ENCODE measurements at places on chromosomes 2 and 18.

DNA sequence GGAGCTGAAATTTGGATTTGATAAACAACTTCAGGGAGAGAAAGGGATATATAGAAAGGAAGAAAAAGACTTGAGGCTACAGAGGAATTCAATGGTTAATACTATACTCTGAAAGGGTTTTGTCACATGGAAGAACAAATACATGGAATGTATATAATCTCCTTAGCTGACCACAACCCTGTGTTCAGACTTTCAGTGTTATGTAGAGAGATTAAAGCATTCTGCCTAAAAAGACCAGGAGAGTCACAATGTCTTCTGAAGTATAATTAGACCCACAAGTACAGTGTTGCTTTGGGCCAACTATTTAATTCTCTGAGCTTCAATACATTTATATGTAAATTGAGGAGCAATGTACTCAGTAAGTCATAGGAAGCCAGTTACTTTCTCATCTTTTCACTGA lies 123.8 kb upstream of the FSHR start:
- no peak for DNase-seq

DNA sequence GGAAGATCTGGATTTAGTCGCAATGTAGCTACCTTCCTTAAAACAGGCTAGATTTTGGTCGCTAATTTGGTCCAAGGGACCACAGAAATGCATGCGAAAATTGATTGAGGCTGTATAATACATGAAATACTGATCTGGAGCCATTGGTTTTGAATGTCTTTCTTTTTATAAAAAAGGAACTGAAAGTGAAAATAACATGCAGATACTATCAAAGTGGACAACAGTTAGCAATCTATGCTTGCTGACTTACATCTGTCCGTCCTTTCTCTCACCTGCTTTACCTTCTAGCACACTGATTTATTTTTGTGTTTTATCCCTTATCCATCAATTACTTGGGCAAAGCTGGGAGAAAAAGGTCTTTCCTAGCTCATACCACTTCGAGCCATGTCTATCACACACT lies 1459.8 kb upstream of the ACVR2A start:
- no peak for DNase-seq

DNA sequence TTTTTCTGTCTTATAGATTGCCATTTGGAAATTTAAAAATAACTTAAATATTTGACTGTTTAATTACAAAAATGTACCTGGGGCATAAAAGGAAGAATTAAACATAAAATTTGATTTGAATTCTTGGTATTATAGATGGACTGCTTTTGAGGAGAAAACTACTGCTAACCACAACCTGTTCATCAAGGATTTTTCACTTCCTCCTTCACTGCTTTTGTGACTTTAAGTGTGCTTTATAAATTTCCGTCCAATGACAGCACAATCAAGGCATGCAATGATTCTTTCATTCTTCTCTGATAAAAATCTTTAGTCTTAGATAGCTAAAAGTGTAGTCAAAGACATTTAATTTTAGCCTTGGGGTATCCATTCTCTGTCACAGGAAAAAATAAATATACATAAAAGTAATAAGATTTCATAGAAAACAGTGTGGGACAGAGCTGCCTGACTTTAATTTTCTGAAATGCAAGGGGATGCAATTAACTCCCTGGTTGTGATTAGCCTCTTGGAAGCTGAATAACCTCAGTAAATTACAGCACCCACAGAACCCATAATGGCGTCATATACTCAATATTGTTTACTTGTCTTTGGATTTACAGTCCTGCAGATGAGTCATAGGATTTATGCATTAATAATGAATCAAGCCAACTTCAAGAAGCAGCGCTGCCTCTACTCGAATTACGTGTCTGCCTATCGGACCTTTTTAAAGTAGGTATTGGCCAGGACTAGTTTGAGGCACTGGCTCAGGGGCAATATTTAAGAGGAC lies 587.9 kb downstream of the NRXN1 start:
- no peak for DNase-seq

- no peak for DNase-seq
These were observed 9.8 kb upstream of the EFR3B start for GRCh38 chr2:25032094-25032493.

GRCh38 chr2:234747032-234747431 lies 204.8 kb upstream of the SH3BP4 start:
- DNase-seq, result no peak

DNA sequence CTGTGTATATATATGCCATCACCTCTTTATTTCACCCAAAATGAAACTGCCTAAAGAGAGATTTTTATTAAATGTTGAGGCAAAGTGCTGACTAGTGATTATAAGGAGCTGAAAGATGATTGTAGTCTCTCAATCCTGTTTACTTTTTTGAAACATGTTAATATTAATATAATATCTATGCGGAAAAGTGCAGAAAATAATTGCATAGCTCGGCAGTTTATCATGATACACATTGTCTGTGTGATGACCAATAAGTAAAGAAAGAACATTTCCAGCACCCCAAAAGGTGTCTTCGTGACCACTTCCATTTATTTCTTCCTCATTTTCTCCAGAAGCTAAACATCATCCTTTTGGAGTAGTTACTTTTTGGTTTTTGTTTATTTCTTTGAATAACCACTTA lies 99.0 kb downstream of the BIRC6 start:
- no peak for DNase-seq

- no peak for DNase-seq
These were observed 1026.2 kb upstream of the ZEB2 start for GRCh38 chr2:145546091-145546490.

DNA sequence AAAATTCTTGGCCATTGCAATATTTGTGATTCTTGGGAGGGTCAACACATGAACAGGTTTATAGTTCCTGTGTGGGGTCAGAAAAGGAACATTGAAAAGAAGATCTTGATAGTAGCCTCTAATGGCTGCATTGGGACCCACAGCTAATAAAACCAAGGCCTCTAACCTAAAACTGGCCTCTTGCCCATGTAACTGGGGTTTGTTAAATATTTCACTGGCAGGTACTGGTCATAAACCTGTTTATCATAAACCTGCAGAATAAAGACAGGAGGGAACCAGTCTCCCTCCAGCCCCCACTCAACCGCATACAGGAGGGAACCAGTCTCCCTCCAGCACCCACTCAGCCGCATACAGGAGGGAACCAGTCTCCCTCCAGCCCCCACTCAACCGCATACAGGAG lies 125.3 kb downstream of the PXDN start:
- DNase-seq, result no peak

GRCh38 chr2:108916796-108917421 lies 72.1 kb downstream of the EDAR start:
- no peak for DNase-seq

DNA sequence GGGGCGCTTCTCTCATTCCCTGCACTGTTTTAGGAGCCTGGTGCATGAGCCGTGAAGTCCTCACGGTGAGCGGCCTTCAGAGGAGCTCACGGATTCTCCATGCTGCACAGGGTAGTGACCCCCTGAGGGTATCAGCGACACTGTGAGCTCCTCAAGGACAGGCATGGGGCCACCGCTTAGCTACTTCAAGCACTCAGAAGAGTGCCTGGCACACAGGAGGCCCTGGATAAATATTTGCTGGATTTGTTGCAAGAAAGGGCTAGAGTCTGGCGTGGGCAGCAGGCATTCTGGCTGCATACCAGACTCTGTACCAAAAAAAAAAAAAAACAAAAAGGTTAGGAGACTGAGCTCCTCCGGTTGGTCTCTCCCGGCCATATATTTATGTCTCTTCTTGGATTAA lies 5.7 kb upstream of the MBP start:
- no peak for DNase-seq

DNA sequence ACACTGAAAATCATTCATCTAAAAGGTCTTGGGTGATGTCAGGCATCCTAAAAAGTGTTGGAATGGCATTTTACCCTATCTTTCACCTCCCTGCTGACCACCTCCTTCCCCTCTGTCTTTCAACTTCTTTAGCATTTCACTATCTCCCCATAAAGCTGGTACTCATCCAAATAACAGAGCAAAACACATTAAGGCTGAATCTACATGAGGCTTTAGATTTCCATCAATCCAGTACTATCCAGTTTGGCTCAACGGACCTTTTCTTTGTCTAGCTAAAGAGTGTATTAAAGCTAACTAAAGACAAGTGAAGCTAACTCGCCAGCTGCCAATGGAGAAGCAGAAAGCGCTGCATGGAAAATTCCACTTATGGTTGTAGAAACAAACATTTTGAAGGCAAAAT lies 122.5 kb upstream of the NCKAP5 start:
- DNase-seq, result no peak

- DNase-seq, result peak; percentile 40
These were observed at the start of gene FAM237A for GRCh38 chr2:206642075-206643025. FAM237A (plus strand) TSS chr2:206642487; CDS start chr2:206644237, 1,750 bp downstream.

- no peak for DNase-seq
These were observed 62.2 kb upstream of the RTN4 start for GRCh38 chr2:55112229-55113031.

GRCh38 chr18:56479841-56480240 lies 158.6 kb downstream of the TXNL1 start:
- DNase-seq, result no peak

DNA sequence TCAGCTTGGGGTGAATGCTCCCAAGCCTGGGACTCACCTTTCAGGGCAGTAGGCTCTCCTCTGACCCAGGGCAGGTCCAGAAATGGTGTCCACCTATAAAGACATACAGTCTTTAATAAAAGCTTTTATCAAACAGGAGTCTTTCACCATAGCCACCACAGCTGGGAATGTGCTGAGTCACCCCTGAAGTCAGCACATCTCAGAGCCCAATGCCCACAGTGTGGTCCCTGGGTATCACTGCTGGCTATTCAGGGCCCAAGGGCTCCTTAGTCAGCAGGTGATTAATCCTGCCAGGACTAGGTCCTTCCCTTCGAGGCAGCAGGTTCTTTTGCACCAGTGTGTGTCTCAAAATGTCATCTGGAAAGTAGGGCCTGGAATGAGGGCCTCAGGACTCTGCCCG lies 181.9 kb downstream of the MEMO1 start:
- DNase-seq, result no peak

- no peak for DNase-seq
These were observed 12.4 kb upstream of the DNMT3A start for GRCh38 chr2:25354116-25354515.

DNA sequence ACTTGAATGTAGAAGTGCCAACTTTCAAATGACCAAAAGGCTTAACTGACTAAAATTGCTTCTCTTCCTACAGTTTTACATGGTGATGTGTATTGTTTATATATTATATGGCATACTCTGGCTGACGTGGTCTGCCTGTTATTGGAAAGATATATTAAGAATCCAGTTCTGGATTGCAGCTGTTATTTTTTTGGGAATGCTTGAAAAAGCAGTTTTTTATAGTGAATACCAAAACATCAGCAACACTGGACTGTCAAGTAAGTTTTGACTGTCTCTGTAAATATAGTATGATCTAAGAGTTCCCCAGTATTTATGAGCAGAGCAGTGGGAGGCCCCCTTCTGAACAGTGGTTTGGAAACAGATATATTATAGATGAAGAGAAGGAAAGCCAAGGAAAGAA lies 26.2 kb downstream of the TMEM87B start:
- DNase-seq, result no peak

GRCh38 chr2:212979799-212980198 lies 171.6 kb downstream of the IKZF2 start:
- DNase-seq, result no peak

DNA sequence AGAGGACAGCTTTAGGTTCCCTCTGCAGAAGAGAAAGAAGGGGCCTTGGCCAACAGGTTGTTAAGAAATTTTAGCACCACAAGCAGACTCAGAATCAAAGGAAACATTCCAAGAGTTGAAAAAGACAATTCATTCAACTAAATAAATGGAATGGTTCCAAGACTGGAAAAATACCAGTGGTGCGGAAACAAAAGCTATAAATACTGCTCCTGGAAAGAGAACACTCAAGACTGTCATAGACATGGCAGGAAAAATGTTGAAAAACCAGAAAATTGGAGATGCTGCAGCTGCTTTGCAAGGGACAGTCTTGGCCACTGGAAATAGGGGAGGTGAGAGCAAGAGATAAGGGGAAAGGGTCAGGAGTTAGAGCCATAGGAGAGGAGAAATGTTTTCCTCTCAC lies 312.7 kb upstream of the CYRIA start:
- no peak for DNase-seq

DNA sequence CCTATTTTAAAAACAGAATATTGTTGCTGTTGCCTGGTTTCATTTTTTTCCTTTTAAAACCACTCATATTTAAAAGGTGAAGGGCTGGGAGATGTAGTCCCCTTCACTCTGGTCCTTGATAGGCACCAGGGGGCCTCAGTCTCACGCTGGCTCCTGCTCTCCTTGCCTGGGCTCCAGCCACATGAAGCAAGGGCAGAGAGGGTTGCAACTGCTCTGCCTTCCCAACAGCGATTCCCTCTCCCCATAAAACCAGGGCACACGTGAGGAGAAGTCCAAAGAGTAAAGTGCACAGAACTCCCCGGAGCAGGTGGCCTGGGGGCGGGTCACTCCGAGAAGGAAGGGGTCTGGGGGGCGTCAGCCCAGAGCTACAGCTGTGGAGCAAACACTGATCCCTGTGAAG lies 12.8 kb downstream of the TMEM127 start:
- DNase-seq, result no peak

- DNase-seq, result no peak
These were observed 91.4 kb upstream of the AQP4 start for GRCh38 chr18:26956863-26957262.

DNA sequence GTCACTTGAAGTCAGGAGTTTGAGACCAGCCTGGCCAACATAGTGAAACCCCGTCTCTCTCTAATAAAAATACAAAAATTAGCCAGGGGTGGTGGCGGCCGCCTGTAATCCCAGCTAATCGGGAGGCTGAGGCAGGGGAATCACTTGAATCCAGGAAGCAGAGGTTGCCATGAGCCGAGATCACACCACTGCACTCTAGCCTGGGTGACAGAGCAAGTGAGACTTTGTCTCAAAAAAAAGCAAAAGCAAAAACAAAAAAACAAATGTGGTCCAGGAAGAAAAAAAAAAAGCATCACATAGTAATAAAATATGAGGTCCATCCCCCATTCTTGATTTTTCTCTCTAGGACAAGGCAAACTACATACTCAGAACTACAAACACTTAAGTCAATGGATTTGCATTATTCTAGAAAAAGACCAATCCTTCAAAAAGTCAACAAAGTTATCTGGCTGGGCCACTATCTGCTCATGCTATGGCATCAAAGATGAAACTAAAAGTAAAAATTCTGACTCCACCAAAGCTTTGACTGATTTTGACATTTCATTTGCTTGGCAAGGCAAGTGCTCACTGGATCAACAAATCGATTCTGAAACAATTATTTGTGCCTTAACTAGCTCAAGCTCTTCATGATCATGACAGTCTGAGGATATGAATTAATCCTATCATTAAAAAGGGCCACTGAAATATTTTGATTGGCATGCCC lies 28.4 kb downstream of the MEX3C start:
- no peak for DNase-seq

DNA sequence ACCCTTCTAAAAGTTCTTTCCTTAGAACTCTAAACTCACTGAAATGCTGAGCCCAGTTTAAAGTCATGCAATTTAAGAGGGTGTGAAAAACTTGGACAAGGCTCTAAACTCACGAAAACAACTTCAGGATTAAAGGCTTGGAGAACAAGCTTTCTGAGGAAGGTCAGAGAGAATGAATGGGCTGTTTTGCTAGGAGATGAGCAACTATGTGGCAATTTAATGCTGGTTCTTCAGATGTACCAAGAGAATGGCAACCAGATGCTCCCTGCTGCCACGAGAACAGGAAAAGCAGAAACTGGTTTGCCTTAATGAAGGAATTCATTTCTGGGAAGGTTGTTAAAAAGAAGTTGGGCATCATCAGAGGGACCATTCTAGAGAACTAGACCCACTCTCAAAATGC lies 77.8 kb upstream of the PMAIP1 start:
- DNase-seq, result no peak

All from activated CD4-positive, alpha-beta T cell treated with anti-CD3 and anti-CD28 coated beads for 48 hours (primary cell).